ENCODE measurements at places on chromosomes 5 and 9.

GRCh38 chr9:127946728-127947127 is 9.1 kb upstream of the DPM2 start:
- DNase-seq = no peak

GRCh38 chr5:180692429-180692828 is 43.0 kb upstream of the FLT4 start:
- DNase-seq = no peak

- DNase-seq = peak; percentile 73
Measured at GRCh38 chr5:142475102-142475513, 150.3 kb upstream of the SPRY4 start.

DNA sequence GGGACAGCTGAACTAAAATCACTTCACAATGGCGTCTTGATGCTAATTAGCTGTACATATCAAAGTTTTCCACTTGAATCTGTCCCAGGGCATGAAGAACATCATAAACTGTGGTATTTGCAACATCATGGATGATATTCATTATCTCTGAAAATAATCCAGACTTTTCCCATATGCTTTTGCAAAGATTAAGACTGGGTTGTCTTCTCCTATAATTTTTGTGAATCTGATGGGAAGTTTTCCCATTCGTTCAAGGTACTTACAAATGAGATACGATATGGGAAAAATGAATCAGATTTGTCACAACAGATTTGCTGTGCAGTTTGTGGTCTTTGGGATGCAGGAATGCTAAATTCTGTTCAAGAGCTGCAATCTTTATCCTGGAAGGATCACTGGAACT is 17.4 kb upstream of the ADAMTS16 start:
- no peak for DNase-seq

DNA sequence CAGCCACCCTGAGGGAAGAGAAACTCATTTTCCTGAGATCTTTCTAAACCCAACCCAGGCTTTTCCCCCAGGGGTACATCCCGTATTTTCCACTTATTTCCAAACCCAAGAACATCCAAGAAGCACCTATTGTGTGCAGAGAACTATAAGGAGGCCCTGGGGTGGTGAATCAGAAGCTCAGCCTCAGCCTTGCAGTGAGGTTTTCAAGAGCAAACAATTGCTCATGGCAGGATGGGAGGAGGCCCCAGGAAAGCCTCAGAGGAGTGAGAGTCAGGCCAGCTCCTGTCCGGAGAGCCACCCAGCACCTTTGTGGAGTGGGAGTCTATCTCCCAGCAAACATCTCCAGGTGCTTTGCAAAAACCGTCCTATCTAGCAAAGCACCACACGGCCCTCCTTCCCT is 19.2 kb downstream of the NIPAL4 start:
- DNase-seq = peak; percentile 53

- DNase-seq = no peak
Measured at GRCh38 chr9:78245401-78245800, 9.5 kb downstream of the CEP78 start.

DNA sequence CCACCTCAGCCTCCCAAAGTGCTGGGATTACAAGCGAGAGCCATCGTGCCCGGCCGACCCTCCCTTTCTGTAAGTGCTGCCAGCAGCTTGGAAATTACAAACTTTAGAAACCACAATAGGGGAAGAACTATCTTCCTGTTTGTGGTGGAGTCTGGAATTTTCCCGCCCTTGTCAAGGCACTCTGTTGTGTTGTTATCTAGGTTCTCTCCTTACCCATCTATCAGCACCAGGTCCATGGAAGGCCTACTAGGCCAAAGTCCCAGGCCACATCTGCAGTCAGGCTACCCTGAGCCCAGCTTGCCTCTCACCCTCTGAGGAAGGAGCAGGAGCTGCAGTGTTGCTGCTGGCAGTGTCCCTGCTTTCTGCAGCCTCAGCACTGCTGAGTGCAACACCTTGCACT is 214.9 kb downstream of the MCTP1 start:
- no peak for DNase-seq

- peak; percentile 73 for DNase-seq
Measured at GRCh38 chr9:126719618-126720031, 85.2 kb upstream of the ZBTB43 start.

DNA sequence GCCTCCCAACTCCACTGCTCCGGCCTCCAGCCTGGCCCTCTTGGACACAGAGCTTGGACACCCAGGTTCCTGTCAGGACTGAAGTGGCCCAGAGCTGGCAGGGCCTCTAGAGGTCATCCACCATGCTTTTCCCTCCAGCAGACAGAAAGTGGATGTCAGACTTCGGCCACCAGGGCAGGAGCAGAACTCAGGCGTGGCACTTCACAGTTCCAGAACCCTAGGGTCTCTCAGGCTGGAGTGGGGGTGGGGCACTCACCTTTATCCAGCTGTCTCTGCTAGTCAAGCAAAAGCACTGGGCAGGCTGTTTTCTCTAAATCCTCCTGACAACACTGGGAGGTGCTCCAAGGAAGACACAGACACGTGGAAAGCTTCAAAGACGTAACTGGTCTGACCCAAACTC is 35.6 kb upstream of the N4BP3 start:
- DNase-seq = no peak

DNA sequence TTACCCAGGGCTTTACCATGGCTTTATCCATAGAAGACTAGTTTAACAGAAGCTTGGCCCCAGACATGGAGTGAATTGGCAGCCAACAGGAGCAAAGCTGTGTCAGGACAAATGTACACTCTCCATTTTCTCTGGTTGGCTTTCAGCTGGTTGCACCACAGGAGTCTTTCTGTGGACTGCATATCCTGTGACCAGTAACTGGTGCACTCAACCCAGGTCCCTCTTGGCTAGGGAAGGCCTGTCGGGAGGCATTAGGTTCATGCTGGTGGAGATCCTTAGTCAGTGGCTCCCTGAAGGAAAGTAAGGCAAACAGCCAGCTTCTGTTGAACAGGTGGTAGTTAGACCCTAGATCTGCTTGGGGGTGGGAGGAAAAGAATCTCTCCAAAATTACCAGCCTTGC is 146.9 kb upstream of the TLX3 start:
- no peak for DNase-seq

DNA sequence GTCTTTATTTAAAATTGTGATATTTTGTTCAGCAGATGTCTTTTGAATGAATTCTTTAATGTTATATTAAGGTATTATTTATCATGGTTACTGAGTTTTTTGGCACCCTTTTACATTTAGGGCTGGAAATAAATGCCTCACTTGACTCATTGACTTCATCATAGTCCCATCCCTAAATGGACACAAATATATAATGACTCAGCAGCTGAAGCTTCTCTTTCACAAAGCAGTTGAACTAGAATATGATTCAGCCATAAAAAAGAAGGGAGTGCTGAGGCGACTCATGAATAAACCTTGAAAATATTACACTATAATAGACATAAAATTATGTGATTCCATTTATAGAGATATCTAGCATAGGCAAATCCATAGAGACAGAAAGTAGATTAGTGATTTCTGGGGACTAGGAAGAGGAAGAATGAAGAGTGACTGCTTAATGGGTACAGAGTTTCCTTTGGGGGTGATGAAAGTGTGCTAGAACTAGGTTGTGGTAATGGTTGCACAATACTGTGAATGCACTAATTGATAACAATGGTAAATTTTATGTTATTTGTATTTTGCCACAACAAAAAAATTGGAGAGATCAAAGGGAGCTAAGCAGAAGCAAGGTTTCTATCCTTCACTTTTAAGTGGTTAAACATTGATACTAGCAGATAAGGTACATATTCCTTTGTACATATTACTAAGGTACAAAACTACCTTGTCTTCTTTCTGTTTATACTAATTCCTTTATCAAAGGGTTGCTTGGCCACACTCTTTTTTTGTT is 449.6 kb downstream of the NTRK2 start:
- DNase-seq = no peak

GRCh38 chr9:108582726-108583125 is 273.1 kb downstream of the ACTL7B start:
- no peak for DNase-seq

DNA sequence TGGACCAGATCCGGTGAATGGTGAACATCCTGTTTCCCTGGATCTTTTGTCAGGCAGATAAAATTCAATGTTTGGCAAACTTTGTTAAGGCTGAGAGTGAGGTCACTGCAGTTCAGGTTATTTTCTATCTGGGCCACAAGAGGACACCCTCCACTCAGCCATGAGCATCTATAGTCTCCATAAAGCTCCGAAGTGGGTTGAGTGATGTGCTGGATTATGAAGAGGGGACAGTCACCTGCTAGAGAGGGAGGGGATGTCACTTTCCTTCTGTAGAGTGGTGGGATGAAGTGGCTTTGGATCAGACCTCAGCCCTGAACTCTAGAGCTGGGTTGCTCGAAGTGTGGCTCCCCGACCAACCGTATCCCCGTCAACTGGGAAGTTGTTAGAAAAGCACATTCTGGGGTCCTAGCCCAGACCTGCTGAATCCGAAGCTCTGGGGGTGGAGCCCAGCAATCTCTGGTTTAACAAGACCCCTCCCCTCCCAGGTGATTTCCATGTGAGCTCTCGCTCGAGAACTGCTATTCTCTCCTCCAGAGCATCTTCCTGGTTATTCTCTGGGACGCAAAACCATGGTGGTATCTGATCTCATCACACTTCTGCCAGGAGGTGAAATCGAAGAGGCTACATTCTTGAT is 31.8 kb upstream of the FGF1 start:
- peak; percentile 45 for DNase-seq

DNA sequence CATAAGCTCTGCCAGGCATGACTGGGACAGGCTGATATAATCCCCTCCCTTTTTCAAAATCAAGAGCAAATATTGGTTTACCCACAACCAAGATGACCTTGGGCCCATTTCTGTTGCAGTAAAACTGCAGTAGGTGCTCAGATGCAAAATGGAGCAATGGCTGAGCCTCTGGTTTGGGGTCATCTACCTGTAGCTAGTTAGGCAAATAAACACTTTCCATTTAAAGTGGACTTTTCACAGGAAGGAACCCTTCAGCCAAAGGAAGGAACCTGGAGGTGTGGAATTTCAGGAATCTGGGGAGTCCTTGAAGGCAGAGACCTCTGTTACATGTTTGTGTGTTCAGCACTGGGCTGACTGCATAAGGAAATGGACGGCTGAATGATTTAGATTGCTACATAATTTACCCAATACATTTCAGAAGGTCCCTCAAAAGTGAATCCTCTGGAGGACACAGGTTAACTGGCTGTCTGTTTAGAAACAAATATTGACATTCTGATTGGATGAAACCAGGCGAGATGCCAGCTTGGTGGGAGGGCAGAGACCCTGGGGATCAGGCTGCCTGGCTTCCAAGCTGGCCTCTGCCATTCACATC is 170.1 kb upstream of the ZNF618 start:
- no peak for DNase-seq

DNA sequence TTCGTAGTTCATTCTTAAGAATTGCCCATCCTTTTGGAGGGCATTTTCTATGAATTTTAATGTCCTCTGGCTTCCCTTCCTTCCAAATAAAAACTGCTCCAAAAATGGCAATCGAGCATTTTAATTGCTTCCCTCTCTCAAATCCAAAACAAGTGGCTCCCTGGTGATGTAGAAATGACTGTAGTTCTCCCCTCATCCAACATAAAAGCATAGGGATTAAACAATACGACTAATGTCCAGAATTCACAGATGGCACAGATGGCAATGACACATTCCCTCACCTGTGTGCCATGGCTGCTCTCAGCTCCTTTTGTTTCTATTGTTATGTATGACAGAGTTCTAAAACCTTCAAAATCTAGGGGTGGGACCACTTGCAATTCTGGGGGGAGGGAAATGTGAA is 417.3 kb downstream of the RAB3C start:
- DNase-seq = no peak

DNA sequence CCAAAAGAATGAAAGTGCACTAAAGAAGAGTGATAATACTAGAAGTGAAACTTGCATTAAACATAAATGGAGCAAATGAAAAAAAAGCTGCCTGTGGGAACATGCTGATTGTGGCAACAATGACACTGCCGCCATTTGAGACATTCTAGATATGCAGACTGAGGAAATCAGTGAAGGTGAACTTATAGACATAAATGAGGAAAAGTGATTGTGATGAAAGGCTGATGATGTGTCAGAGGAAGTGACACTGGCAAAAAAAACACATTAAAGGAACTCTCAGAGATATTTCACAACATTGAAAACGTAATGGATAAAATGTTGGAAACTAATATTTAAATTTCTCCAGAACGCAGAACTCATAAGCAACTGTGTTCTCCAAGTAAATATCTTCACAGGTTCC is 1.2 kb downstream of the ERCC8 start:
- DNase-seq = peak; percentile 58

- DNase-seq = peak; percentile 18
Measured at GRCh38 chr9:3441197-3441816, 84.5 kb downstream of the RFX3 start.

GRCh38 chr9:110591526-110591925 is 12.0 kb upstream of the SVEP1 start:
- peak; percentile 39 for DNase-seq

DNA sequence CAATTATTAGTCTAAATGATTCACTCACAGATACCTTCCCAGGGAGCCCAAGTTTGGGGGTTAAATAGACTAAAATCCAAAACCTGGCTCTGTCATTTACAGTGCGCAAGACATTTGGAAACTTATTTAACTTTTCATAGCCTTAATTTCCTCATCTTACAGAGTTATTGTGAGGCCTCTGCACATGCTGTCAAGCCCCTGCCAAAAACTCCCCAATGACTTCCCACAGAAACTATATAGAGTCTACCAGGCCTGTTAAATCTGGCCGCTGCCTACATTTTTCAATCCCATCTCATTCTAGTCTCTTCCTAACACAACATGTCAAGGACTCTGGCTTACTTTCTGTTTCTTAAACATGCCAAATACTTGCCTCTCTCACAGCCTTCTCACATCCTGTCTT is 412.5 kb downstream of the ELAVL2 start:
- no peak for DNase-seq

Data from PC-9 (cell line).